ENCODE measurements at places on chromosomes 4 and X.
A peak's percentile ranks its signal among the peaks of the same experiment; 100 is the strongest.

DNA sequence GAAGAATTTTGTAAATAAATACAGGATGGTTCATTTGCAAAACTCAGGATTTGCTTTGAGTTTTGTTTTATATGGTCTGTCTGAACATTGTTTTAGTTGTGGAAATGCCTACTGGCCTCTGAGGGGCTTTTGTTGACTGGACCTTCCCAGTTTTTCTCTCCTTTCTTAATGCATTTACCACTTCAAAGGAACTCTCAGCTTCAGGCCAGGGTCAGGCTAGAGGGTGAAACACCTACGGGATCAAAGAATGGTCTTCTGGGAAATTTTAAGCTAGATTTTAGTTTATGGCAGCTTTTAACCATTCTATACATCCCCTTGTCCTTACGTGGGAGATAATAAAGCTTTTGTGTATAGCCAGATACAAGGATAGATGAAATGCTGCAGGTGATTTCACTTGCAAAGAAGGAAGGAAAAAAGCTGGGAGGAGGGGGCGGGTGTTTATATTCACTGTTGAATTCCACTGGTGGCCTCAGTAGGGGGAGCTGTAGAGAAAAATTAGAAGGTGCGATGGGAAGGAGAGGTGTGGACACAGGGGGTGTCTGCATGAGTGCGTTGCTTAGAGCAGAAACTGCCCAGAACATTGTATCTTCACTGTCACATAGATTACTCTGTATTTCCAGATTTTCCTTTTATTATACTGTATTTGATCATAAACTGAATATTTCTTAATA lies 151.8 kb downstream of the TSPAN5 start:
- no peak for DNase-seq

DNA sequence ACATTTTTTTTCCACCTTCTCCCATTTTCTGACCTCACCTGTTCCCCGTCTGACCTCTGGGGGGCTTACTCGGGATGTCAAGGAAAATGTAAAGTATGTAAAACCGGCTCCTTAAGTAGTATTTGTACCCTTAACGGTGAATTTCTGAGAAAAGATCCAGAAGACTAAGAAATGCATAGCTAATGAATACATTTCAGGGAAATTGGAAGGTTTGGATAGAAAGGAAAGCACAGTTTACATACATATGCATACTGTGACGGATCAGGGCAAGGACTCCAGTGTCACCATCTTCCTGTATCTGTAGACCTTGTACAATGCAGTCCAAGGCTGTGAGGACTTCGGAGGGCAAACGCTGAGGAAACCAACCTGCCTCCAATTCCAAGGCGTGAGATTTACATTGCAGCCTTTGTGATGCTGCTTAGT lies 2185.9 kb upstream of the TENM3 start:
- DNase-seq: peak; percentile 14

DNA sequence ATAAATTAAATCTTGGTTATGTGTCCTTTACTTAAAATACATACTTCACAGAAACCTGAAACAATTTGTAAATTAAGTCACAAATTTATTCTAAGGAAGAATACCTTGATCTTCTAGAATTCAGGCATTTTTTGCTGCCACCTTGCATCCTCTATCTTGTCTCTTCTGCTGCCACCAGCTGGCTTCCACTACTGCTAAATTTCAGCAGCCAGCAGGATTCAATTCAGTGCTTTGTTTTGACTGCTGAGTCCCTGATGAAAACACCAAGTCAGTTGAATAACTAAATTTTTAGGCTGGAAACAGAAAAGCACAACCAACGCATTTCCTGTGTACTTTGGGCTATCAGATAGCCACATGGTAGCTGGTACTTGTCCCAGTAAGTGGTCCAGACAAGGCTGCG lies 2.4 kb upstream of the MBTPS2 start:
- peak; percentile 2 for DNase-seq

- no peak for DNase-seq
These were observed 598.1 kb upstream of the FAT1 start for GRCh38 chr4:187321711-187322110.

DNA sequence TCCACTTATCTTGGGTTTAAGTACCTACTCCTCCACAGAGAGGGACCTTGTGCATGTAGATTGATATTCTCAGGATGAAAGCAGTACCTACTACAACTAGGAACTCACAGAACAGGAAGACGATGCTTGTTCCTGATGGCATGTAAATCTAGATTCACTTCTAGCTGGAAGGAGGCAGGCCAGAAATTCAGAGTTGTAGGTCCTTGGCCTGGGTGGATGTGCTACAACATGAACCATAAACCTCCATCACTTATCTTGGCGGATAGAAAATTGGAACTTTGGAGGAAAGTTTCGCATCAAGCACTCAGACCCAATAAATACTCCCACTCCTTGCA lies 9.3 kb upstream of the SMIM20 start:
- DNase-seq: no peak

All from putamen (tissue), 1 donor.